ENCODE measurements at places on chromosomes 5 and 9.

- no peak for DNase-seq
Measured at GRCh38 chr5:2030131-2030530, 147.4 kb upstream of the IRX4 start.

DNA sequence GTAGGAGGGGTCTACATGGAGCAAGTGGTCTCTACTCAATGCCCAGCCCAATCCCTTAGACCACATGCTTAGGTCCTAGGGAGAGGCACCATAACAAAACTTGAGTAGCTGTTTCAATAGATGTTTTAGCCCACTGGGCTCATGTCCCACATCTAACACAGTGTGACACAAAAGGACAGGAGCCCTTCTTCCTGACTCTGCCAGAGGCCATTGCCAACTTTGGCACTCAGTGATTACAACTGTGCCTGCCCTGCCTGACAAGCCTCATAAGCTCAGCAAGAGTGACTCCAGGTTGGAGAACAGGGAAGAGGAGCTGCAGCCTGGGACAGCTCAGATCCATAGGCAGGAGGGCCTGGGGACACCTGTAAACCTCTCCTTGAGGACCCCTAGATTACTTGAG, 230.8 kb downstream of the ENC1 start:
- no peak for DNase-seq

- no peak for DNase-seq
Measured at GRCh38 chr9:126735482-126735881, 69.4 kb upstream of the ZBTB43 start.

DNA sequence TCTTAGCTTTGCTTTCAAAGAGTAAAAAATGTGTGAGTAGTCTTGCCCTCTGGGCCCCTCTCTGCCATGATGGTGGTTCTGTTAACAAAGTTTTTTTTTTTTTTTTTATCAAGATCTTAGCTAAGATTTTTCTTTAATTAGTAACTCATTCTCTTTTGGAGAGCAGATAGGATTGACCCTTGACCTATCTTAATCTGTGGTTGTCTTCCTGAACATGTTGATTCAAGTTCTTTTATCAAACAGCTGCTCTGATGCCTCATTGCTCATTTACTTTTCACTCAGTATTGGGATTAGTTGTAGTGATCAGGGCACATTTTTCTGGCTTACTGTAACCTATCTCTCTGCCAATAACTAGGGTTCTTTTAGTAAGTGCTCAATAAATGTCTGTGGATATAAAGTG, 106.3 kb downstream of the PCSK5 start:
- no peak for DNase-seq

DNA sequence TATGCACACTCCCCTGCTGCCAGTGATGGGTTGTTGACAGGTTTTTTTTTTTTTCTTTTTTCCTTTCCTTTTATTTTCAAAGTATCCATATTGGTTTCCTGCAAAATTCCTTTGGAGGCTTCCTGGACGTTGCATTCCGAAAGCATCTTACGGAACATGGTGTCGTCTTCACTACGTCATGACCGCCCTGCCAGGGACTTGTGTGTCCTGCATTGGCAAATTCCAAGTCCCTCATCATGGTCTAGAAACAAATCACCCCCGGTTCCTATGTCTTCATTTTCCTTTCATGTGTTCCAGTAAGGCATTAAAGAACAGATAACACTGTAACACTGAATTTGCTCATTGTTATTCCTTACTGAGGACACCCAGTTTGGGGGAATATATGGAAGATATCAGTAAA, 35.0 kb upstream of the ADAMTSL1 start:
- DNase-seq = no peak

DNA sequence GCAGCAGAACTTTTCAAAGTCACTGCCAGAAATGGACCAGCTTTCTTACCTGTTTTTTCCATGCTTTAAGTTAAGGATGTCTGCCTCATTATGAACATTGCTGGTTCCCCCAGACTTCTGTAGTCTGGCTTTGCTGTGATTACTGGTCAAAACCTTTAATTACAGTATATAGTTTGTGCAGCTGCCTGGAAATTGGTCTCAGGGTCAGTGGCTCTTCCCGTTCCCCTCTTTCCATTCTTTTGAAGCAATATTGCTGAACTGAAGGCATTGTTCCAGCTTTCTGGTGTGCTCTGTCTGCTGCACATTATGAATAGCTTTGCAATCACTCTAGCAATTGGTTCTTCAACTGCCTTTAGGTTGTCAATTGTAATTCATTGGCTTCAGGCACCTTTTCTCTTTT, 206.5 kb downstream of the ARL15 start:
- no peak for DNase-seq

- DNase-seq = no peak
Measured at GRCh38 chr9:35911690-35912089, 2.4 kb downstream of the SPAAR start.

- DNase-seq = no peak
Measured at GRCh38 chr9:90884178-90884577, 82.6 kb downstream of the SYK start.

GRCh38 chr5:152505442-152506042, 100.5 kb upstream of the NMUR2 start:
- no peak for DNase-seq

GRCh38 chr5:60842871-60843385, 1.1 kb downstream of the ELOVL7 start:
- DNase-seq = no peak

DNA sequence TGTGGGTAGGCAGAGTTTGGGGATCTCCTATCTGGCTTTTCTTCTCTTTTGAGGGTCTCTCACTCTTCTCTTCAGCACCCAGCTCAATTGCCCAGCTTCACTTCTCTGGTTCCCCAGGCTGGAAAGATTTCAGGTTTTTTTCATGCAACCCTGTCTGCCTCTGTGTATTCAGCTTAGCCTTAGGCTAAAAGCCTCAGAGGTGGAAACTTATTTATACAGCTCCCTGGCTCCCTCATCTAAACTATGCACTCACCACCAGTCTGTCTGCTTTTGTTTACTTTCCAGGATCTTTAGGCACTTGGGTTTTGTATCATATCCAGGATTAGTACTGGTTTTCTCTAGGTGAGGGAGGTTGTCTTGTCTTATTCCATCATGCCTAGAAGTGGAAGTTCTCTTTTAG, 540.2 kb upstream of the TRPC7 start:
- no peak for DNase-seq

GRCh38 chr9:16501141-16501540, 369.3 kb downstream of the BNC2 start:
- no peak for DNase-seq

GRCh38 chr5:154265197-154265773, 74.8 kb downstream of the GALNT10 start:
- DNase-seq = no peak

GRCh38 chr5:53871050-53871449, 310.6 kb downstream of the NDUFS4 start:
- DNase-seq = no peak

DNA sequence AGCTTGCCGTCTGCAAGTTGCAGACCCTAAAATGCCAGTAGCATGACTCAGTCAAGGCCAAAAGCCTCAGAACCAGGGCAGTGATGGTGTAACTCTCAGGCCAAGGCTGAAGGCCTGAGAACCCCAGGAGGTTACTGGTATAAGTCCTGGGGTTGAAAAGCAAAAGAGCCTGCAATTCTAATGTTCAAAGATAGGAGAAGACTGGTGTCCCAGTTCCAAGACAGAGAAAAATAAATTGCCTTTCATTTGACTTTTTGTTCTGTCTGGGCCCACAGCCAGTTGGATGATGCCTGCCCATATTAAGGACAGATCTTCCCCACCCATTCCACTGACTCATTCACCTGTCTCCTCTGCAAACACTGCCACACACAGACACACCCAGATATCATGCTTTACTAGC, 673.2 kb downstream of the CDH18 start:
- no peak for DNase-seq

- no peak for DNase-seq
Measured at GRCh38 chr5:152181461-152181860, 223.6 kb downstream of the NMUR2 start.

GRCh38 chr5:151684690-151685361, 1.9 kb downstream of the SPARC start:
- DNase-seq = no peak

DNA sequence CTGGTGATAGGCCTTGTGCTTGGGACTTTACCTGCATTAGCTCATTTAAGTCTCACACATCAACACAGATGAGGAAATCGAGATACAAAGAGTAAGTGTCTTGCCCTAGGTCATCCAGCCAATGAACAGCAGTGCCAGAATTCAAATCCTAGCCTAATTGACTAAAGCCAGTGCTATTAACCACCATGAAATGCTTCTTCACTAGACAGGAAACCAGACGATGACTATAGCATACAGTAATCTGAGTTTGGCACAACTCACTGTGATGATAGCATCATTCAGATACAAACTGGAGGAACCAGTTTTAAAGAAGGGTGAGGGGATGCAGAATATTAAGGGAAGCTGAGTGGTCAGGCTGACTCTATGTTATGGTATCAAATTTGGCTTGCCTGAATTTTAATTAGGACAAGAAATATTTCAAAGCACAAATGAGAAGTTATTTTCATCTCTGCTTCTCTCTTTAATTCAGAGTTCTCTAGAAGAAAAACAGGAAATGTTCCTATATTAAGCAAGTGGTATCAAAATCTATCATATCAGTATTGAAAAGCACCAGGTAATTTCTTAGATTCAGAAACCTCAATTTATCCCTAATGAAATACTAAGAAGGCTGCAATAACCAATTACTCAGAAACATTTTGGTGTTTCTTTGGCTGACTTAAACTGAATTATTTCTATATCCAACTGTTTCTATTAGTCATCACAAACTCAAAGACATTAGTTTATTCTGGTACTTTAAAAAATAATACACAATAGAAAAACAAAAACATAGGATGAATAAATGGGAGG, 147.0 kb upstream of the RASA1 start:
- DNase-seq = peak; percentile 47

GRCh38 chr5:58266402-58266801, 193.5 kb downstream of the PLK2 start:
- DNase-seq = no peak

GRCh38 chr9:34246453-34246852, 67.6 kb downstream of the UBAP1 start:
- no peak for DNase-seq

DNA sequence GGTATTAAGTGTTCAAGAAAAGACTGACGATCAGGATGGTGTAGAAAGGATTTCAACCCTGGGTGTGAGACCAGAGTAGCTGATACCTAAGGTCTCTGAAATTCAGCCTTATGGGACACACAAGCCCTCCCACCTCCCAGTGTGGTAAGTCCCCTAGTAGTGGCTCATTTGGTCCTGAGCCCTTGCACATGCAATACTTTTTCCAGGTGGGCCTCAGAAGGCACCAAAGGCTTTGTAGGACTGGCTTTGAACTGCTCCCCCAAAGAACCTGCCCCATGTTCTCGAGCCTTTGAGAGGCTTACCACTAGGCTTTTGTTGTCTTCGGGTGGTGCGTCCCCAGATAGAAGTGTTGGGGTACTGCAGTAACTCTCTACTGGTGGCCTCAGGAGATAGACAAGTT, 803 bp downstream of the GARIN3 start:
- no peak for DNase-seq

DNA sequence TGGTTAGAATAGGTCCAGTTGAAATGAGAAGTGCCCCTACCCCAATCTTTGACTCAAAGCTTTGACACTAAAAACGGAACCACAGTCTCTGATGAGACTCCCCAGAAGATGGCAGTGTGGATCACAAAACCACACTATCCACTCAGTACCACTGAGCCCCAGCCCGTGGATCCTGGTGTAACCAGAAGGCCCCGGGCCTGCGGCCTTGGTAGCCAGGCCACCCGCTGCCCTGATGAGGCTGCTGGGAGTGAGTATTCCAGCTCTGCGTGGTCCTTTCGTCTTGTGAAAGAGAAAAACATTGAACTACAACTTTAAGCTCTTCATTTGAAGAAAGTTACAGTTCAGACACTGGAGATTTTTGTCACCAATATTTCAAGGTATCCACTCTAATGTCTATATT, 42.2 kb upstream of the FBP1 start:
- peak; percentile 74 for DNase-seq

GRCh38 chr9:93003552-93004407, 54.7 kb upstream of the SUSD3 start:
- DNase-seq = peak; percentile 76

DNA sequence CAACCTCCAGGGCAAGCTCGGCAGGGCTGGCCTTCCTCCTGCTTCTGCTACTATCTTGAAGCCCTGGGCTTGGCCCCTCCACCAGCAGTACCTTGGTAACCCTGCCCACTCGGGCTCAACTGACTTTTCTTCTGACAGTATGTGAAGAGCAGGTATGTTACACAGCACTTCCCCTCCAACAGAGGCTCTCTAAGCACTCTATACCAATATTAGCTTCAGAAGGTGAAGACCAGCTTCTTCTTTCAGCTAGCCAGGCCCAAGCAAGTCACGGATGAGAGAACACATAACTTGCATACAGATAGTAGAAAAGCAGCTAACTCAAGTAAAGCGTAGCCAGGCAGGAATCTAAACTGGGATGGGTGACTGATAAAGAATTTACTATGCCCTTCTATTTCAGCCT, 64.3 kb downstream of the FEM1C start:
- no peak for DNase-seq

GRCh38 chr5:143957455-143957854, 145.5 kb downstream of the HMHB1 start:
- DNase-seq = no peak

DNA sequence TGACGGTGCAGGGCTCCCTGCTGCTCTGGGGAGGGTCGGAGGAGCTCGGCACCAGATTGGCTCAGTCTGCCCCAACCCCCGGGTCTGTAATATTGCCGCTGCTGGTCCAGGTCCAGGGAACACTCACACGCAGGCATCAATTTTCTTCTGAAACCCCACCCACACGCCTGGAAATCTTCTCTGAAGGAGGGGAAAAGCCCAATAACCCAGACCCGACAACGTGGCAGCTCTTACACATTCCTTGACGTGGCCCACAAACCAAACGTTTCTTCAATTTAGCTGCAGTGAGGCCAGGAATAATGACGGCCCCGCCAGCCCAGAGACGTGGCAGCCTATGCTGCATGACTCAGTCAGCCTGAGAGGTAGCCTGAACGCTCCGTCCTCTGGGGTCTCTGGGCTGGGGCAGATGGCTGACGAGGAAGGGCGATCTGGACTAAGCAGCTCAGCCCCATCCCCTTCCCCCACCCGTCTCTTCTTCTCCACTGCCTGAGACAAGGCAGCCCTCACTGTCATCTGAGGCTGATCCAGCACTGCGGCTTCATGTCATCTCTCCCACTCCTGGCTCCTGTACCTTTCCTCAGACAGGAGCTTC, 9.9 kb upstream of the SPARC start:
- DNase-seq = no peak

- DNase-seq = no peak
Measured at GRCh38 chr5:59557572-59557971, 336.0 kb downstream of the PDE4D start.

DNA sequence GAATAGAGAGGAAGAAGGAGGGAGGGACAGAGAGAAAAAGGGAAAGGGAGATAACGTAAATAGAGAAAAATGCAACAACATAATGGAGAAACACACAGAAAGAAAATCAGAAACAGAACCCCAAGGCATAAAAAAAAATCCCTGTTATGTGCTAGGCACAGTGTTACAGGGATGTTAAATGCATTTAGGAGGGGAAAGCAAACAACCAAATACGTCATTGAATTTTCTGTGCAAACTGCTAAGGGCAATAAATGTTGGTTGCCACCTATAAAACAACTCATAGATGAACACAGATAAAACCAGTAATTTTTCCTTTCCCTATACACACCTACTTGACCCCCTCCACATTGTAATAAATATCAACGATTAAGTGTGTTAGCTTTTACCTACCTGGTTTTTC, 51.3 kb upstream of the ASTN2 start:
- no peak for DNase-seq

- DNase-seq = no peak
Measured at GRCh38 chr5:2330325-2331130, 420.9 kb downstream of the IRX2 start.

- peak; percentile 91 for DNase-seq
Measured at GRCh38 chr5:55534436-55535198, at the start of gene PLPP1. PLPP1 (minus strand) TSS chr5:55534964; CDS start chr5:55534629, 335 bp downstream.

GRCh38 chr5:12652201-12652600, 748.0 kb upstream of the CTNND2 start:
- DNase-seq = no peak
